ENCODE measurements at places on chromosomes 13 and 19.

GRCh38 chr13:23571431-23571830, 1.2 kb downstream of the TNFRSF19 start:
- no peak for DNase-seq

- no peak for DNase-seq
Measured at GRCh38 chr19:18875726-18876125, 20.2 kb downstream of the CERS1 start.

GRCh38 chr13:42548731-42549551, 25.0 kb upstream of the TNFSF11 start:
- DNase-seq = no peak

GRCh38 chr13:28684257-28684656, 25.3 kb downstream of the POMP start:
- DNase-seq = no peak

DNA sequence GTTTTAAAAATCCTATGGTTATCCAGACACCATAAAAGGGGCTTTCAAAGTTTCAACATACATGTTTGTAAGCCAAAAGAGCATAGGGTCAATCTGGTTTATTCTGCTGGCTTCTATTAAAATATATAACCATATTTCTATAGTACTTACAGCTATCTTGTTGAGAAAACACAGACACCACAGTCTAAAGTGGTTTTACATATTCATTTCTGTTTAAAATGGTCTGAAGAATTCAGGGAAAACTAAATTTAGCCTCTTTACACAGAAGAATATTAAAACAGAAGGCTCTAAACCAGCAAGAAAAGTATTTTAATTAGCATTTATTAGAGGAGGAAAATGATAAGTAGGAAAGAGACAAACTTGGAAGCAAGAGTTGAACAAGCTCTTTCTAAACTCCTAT, 203.9 kb downstream of the LHFPL6 start:
- no peak for DNase-seq

DNA sequence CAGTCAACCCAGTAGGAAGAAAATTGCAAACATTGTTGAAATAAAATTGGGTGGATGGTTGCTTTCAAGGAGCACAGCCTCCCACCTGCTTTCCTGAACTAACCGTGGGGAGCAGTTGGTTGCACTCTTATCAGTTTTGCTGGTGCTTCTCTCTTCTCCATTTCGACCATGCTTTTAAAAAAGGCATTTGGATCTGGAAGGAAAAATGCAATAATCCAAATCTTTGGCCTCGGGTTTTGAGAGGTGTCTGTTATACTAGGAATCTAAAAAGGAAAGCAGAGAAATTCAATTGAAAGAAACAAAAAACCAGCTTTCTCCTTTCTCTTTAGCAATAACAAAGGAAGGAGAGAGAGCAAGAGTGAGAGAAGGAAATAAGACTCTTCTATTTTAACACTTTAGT, 113.6 kb upstream of the ARGLU1 start:
- DNase-seq = no peak

- no peak for DNase-seq
Measured at GRCh38 chr19:11814700-11815035, 595 bp downstream of the ZNF440 start.

- DNase-seq = no peak
Measured at GRCh38 chr13:110636701-110637201, 21.4 kb downstream of the NAXD start.

DNA sequence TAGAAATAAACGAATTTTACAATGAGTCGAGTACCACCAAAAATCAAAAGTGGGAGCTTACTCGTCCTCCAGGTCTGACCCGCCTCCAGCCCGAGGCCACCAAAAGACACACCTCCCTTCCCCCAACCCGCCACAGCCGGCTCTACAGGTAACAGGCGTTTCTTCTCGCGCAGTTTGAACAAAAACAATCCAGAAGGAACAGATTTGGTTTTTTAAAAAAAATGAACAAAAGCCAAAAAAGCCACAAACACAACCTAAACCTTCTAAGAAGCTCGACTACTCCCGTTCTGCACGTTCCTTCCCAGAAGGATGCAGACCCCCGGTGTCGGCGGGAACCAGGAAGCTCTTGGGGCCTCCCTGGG, 671 bp downstream of the ZDHHC20 start:
- DNase-seq = no peak

DNA sequence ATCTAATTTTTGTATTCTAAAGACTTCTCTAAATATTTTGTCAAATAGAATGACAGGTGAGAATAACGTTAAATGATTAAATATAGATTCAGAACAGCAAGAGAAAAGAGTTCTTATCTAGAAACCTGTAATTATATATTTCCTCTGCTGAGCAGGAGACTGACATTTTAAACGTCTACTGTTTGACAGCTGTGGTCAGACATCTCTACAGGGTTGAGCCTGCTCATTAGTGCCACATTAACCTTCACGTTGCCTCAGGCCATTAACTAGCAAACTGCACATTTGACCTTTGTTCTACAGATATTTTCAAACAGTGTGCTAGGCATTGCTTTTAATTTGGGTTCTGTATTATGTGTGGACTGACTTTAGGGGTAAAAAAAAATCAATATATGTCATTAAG, 347.5 kb downstream of the GPC5 start:
- no peak for DNase-seq

- DNase-seq = no peak
Measured at GRCh38 chr13:43776501-43777079, 10.2 kb downstream of the ENOX1 start.

- DNase-seq = no peak
Measured at GRCh38 chr19:7124782-7125181, 55.3 kb downstream of the ZNF557 start.

DNA sequence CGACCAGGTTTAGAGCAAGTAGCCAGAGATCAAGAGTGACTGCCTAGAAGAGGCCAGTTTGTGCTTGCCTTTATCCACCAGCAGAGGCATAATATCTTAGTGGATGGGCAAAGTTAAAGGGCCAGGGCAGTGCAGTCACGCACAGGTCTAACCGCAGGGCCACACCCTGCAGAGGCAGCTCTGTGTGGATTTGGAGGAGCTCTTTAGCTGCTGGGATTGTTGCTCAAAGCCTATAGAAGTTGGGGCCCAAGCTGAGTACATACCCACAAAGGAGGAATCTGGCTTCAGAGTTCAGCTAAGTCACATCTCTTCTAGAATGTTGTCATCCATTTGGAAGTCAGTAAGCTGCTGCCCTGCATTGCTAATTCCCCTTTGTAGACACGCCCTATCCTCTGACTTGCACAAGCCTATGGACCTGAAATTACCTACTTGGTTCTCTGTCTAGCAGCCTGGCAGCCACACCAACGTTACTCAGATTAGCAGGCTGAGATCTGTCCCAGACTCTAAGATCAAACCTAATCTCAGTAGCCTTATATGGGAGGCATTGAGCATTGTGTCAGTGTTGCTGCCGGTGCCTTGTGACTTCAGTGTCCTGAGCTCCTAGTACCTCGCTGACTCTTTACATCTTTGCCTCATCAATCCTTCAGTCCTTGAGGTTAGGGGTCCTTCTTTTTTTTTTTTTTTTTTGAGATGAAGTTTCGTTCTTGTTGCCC, 102.9 kb upstream of the STARD13 start:
- DNase-seq = no peak

DNA sequence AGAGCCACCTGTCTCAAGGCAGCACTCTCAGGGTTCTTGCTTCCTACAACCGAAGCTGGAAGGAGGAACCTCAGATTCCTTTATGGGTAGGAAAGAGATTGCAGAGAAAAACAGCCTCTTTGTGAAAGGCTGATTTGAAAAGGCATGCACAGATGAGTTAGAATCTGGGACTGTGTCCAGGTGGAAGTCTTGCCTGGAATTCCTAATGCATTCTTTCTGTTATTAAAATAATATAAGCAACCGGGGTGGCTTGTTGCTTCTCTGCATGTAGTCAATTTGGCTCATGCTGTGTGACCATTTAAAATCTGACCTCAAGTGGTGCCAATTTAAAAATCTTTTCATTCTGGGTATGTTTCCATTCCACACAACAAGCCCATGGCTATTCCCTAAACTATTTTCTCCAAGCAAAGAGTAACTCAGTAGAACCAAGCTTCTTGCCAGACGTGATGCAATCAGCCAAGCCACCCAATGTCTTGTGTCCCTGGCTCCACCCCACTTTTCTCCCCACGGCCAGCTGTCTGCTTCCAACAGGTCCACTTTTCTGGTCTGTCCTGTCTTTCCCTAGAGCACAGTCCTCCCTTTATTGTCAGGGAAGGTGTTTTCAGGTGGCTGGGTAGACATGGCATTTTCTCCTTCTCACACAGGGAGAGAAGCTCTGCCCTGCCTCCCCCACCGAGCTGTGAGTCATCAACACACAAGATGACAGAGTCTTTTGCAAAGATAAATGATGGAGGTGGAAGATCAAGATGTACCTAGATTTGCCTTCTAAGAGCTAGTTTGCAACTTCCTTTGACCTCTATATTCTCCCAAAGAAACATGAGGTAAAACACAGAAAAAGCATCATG, 394.3 kb downstream of the FOXO1 start:
- peak; percentile 37 for DNase-seq

DNA sequence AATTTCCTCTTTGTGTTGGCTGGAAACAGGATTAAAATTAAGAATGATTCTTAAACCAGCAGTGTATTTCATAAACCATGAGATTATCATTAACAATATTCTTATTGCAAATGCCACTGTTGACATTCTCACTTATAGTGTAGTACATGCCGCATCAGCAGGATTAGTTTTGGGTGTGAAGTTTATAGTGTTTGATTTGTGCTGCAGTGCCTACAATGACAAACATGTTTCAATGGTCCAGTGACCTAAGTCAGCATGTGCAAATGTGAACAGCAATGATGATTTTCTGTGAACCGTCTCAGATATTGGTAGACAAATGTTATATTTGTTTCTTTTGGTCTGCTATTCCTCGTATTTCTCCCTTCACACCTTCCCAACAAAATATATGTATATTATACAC, 49.8 kb upstream of the TDRD3 start:
- DNase-seq = no peak

- DNase-seq = no peak
Measured at GRCh38 chr19:38812009-38812840, 520 bp downstream of the LGALS4 start.

DNA sequence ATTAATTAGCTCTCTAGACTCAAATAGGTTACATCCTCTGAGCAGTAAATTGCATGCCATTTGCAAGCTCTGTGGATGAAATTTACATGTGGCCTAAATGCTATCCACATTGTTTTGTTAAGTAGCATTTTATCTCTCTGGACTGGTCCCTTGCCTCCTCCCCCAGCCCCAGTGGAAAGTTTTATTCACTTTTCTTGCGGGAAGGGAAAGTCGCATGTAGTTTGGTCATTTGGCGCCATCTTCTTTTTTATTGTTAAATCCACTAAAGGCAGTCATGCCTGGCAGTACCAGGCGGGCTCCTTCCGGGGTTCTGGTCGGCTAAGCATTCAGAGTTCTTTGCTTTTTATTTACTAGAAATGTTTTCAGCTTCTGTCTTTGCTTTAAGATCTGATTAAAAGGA, 188.7 kb downstream of the TM9SF2 start:
- no peak for DNase-seq

All from stimulated activated CD8-positive, alpha-beta memory T cell treated with anti-CD3 and anti-CD28 coated beads, Interleukin-7, amount 100 ng/mL, for 4 hours (primary cell).